ENCODE measurements at places on chromosomes 4 and X. TPM values are rescaled to one million over a fixed set of nuclear protein-coding genes. Genes with fewer than 3 reads are reported as not detected.

GAGE12F gene
- not detected for total RNA-seq

FAM9C gene
- not detected for total RNA-seq

SPANXD gene
- not detected for total RNA-seq

FGA gene
- total RNA-seq: not detected

CYP4V2 gene
- 8.5 TPM for total RNA-seq

EPGN gene
- not detected for total RNA-seq

MYOZ2 gene
- total RNA-seq: 0.82 TPM

RPS6KA6 gene
- total RNA-seq: 1.2 TPM

RBM46 gene
- not detected for total RNA-seq

CYBB gene
- not detected for total RNA-seq

STPG2 gene
- 0.12 TPM for total RNA-seq

RIPPLY1 gene
- not detected for total RNA-seq
